GM23248 (cell line): ENCODE measurements at places on chromosomes 11 and 22.

DNA sequence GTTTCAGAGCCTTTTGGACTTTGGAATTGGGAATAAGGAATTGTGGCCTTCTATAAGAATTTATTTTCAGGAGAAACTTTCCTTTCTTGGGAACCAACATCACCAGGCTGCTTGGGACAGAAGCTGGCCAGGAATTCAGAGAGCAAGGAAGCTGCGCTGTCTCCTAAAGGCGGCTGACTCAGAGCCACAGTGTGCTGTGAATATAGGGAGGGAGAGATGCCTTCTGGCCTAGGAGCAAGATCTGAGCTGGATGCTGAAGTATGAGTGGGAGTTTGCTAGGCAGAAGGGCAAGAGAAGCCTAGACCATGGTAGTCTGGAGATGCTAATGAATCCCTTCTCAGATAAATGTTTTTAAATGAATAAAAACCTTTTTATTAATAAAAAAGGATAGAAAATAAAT, 213.7 kb upstream of the TBCEL start:
- DNase-seq, result no peak

DNA sequence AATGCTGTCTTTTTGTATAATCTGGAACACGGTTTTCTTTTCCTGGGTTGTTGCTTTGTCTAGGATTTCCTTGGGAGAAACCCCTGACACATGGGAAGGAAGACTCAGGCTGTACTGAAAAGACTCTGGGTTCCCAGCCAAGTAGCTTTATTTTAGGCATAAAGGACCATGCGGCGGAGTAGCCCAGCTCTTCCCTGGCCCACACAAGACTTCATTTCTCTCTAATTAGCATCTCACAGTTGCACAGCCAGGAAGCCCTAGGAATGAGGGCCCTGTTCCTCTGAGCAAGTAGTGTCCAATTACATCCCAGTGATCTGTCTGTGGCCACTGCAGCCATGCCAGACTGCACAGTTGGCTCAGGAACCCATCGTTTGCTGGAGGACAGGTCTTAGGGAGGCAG, 319.5 kb downstream of the TENM4 start:
- DNase-seq, result no peak

DNA sequence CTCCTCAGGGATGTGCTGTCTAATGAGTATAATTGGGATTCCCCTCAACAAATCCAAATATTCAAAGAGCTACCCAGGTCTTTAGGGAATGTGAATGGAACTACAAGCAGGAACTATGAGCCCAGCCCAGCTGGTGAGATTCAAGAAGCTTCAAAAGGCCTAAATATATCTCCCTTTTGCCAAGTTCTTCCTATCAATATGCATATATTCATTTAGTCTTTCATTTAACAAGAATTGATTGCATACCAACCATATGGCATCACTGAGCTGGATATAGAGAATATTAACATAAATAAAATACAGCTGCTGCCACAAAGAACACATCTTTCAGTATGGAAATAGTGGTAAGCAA, 58.9 kb upstream of the PRSS23 start:
- no peak for DNase-seq

- no peak for DNase-seq
Measured at GRCh38 chr22:24282401-24282800, 11.8 kb downstream of the SPECC1L start.

DNA sequence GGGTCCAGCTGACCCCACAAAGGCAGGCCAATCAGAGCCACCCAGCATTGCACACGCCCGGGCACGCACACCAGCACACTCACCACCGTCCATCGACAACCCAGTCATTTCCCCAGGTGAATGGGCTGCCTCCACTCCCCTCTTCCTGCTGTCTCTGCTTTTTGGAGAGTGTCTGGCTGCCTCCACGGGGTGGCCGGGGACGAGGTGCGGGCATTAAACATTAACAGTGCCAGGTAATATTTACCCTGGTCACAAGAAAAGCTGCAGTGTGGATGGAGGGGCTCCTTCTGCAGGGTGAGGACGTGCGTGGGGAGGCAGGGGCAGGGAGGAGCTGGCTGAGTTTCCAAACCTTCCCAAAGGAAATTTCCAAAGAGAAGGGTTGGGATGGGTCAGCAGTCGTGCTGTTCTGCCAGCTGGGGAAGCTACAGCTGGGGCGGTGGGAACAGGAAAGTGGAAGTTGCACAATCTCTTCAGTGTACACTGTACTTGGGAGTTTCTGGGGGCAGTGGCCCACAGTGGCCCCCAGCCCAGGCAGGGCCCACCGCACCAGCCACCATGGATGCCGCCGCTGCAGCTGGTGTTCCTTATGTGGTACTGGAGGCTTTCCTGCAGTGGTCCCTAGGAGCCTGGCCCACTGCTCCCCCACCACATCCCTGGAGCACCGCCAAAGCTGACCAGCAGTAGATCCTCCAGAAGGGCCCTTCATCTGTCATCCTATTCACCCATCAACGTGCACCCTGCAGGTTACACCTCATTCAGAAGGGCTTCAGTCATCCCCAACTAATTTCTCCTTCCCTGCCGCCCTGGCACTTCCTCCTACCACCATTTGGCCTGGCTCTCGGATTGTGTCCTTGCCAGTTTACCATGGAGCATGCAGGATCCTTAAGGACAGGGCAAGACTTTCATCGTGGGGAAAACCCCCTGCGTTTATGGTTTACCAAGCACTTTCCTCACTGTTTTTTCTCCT, at the start of gene FXYD2:
TSS of gene FXYD2 (minus strand) at position 174 of the 967 bp plus-strand sequence. CDS start at position 108, 66 bp downstream.
- DNase-seq, result no peak

DNA sequence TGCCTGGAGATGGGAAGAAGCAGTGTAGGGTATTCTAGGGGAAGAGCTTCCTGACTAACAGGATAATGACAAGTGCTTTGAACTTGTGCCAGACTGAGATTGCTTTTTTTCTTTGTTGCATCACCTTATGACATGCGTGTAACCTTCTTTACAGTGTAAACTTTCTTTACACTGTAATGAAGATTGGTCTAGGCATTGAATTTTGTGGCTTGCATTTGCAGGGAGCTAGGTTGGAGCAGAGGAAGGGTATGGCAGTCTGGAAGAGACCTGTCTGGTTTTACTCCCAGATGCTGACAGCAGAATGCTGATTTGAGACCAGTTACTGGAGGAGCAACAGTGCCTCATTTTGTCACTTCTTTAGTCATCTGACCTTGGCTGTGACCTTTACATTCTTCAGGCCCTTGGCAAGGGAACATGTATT, 5.6 kb downstream of the DDB2 start:
- peak; percentile 82 for DNase-seq

DNA sequence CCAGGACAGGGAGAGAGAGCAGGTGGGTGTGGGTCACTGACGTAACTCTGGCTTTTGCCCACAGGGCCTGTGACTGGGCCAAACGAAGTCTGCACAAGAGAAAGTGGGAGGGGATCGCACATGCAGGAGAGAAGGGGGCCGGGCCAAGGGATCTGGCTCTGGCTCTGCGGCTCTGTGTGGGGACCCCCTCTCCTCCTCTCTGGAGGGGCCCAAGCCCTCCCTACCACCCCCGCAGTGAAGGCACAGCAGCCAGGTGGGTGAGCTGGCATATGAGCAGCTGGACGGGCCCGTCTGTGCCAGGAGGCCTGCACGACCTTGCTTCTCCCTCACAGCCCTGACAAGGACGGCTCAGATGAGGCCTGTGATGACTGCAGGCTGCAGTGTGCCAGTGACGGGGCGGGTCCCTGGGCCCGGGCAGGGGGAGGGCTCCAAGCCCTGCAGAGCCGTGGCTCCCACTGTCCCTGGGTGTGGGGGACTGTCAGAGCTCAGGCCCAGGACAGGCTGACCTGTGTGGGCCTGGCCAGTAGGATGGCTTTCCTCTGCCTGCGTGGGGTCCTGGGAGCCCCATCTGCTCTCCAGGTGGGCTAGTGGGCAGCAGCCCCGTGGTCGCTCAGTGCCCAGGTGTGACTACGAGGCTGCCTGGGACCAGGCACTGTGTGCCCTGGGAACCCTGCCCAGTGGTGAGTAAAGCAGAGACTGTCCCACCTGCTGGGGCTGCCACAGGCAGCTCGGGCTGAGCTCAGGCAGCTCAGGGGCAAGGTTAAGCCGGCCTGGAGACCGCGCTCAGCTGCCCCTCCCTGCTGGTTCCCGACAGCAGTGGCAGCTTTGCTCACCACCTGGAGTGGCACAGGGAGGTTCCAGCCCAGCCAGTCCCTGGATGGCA, 22.2 kb downstream of the MRGPRG start:
- DNase-seq, result no peak

DNA sequence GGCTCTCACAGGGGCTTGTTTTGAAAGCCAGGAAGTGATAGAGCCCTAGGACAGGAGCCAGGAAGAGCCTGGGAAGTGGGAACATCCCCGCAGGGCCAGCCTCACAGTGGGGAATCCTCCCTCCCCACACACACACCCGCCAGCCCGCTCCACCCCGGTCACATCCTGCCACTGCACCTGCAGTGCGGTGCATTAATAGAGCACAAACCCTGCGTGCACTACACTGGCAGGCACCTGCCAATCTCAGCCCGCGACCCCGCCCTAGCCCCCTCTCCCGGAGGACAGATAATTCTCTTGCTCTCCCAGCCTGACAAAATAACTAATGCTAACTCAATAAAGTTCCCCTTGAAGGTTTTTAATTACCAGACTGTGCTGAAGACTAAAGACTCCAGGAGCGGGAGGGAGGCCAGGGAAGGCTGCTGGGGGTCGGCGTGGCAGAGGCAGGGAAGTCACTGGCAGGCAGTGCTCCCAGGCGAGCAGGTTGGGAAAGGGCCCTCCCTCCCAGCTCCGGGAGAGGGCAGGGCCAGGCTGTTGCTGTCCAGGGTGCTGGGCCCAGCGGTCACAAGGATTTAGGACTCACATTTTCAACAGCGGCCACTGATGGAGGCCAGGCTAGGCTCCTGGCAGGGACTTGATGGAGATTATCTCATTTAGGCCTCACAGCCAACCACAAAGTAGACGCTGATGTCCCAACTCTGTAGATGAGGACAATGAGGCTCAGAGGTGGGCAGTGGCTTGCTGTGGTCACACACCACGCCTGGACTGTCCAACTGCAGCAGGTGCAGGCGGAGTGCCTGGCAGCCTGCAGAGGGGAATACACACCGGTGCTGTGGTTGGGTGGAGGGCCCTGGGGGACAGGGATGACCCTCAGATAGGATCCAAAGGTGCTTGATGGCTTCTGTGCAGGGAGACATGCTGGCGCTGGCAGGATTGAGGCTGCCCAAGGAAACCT, 23.9 kb upstream of the TCF20 start:
- peak; percentile 60 for DNase-seq

GRCh38 chr11:99519095-99519494, 498.3 kb downstream of the CNTN5 start:
- DNase-seq, result no peak

DNA sequence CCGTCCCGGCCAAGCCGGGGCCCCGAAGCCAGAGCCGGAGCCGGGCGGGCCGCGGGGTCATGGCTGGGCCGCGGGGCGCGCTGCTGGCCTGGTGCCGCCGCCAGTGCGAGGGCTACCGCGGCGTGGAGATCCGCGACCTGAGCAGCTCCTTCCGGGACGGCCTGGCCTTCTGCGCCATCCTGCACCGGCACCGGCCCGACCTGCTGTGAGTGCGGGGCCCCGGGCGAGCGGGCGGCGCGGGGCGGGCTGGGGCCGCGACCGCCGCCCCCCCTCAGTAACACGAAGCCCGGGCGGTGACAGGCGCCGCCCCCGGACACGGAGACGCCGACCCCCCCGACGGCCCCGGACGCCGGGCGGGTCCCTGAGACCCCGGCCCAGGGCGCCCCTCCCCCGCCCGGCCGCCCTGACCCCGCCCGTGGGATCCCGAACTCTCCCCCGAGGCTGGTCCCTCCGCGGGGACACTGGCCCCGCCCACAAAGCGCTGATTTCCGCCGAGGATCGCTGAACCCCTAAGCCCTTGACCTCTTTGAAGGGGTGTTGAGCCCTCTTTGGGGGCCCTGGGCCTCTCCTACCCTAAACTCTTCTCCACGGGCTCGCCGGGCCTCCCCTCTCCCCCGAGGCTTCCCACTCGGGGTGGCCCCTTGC, 389 bp downstream of the MICALL1 start:
- peak; percentile 49 for DNase-seq

- no peak for DNase-seq
Measured at GRCh38 chr22:47082505-47082904, 320.1 kb downstream of the TBC1D22A start.

- DNase-seq, result peak; percentile 17
Measured at GRCh38 chr11:45278714-45279113, 7.4 kb downstream of the SYT13 start.

GRCh38 chr11:6599881-6600390, 3.5 kb downstream of the RRP8 start:
- DNase-seq, result no peak

- DNase-seq, result no peak
Measured at GRCh38 chr11:114200351-114201133, 95.7 kb upstream of the NNMT start.

DNA sequence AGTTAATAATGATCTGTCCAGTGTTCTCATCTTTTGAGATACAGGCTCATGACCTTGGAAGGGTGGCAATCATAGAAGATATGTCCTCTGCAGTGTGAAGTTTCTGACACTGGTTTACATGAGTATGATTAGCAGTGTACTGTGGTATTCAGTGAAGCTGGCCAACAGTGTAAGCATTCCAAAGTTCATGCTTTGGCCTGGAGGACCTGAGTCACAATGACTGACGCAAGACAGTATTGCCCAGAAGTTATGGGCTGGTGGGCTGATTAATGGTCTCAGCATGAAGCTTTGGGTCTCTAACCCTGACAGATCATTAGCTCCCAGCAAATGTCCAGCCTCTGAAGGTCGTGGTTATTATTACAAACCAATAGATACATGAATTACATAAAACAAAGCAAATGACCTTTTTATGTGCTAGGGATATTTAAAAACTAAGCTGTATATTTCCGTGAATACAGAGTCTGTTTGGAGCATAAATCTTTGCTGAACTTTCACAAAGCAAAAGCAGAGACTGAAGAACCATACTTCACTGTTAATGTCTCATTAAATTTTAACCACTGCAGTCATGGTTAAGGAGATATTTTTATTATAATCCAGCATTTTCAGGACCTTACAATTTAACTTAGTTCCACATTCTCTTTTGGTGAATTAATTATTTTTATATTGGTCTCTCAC, 28.3 kb upstream of the USP47 start:
- peak; percentile 97 for DNase-seq

GRCh38 chr22:44881624-44882023, 128.2 kb downstream of the PHF21B start:
- DNase-seq, result no peak

DNA sequence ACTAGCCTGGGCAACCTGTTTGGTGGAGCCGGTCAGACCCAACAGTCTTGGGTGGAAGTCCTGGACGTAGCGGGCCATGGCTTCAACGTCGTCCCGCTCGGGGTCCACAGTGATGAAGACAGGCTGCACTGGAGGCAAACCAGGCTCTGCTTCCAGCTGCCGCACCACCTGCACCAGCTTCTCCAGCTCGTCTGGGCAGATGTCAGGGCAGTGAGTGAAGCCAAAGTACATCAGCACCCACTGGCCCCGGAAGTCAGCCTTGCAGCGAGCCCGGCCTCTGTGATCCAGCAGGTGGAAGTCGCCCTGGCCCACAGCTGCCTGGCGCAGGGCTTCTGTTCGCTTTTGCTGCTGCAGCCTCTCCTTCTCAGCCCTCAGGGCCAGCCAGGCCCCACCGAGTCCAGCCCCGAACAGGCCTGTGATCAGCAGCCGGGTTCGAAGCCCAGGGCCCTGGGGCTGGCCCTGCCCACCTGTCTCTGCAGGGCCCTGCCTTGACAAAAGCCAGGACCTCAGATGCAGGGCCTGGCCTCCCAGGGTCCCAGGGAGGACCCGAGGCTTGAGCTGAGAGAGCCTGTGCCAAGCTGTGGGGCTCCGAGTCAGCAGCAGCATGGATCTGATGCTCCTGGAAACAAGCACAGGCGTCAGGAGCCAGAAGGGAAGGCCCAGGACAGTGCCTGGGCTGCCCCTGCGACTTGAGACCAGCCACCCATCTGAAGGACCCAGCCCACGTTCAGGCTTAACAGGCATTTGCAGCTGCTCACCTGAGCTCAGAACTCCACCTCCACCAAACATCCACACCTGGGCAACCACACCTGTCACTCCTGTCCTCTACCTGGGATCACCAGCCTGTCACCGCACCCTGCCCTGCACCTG, 1.4 kb downstream of the SCO2 start:
- DNase-seq, result no peak
